ENCODE measurements at places on chromosomes 1 and 21. TPM values are rescaled to one million over a fixed set of nuclear protein-coding genes. Genes with fewer than 3 reads are reported as not detected.

The NR5A2 gene
- 2.0 TPM for total RNA-seq

The GJA9 gene
- not detected for total RNA-seq

The ALX3 gene
- total RNA-seq = not detected

GRCh38 chr1:99970713-99971255, 988 bp downstream of the SLC35A3 start:
- DNase-seq = no peak
- no peaks in the 10 kb centered on the region for H3K36me3 ChIP-seq
- H3K27ac ChIP-seq = no peak overlapping the region
- peak overlapping the region; percentile 94 for H3K4me3 ChIP-seq
